ENCODE measurements at places on chromosomes 11 and 22. TPM values are rescaled to one million over a fixed set of nuclear protein-coding genes. Genes with fewer than 3 reads are reported as not detected.
A peak's percentile ranks its signal among the peaks of the same experiment; 100 is the strongest.

- peak; percentile 86 for DNase-seq
These were observed 7.0 kb downstream of the DIXDC1 start for GRCh38 chr11:111944139-111944538.

GRCh38 chr11:36280531-36280930 lies 8.7 kb downstream of the COMMD9 start:
- peak; percentile 84 for DNase-seq

- peak; percentile 70 for DNase-seq
These were observed 1.1 kb upstream of the CHRM4 start for GRCh38 chr11:46392421-46393230.

GRCh38 chr11:61793083-61793828 lies 545 bp downstream of the FEN1 start:
- DNase-seq: no peak

- DNase-seq: peak; percentile 77
These were observed 20.7 kb downstream of the TNKS1BP1 start for GRCh38 chr11:57303990-57304579.

GRCh38 chr11:129215506-129216245 lies 23.6 kb upstream of the ARHGAP32 start:
- no peak for DNase-seq

GRCh38 chr11:33944693-33945424 lies 53.0 kb upstream of the LMO2 start:
- DNase-seq: no peak

- DNase-seq: peak; percentile 33
These were observed 15.0 kb downstream of the RHOD start for GRCh38 chr11:67071420-67072284.

DNA sequence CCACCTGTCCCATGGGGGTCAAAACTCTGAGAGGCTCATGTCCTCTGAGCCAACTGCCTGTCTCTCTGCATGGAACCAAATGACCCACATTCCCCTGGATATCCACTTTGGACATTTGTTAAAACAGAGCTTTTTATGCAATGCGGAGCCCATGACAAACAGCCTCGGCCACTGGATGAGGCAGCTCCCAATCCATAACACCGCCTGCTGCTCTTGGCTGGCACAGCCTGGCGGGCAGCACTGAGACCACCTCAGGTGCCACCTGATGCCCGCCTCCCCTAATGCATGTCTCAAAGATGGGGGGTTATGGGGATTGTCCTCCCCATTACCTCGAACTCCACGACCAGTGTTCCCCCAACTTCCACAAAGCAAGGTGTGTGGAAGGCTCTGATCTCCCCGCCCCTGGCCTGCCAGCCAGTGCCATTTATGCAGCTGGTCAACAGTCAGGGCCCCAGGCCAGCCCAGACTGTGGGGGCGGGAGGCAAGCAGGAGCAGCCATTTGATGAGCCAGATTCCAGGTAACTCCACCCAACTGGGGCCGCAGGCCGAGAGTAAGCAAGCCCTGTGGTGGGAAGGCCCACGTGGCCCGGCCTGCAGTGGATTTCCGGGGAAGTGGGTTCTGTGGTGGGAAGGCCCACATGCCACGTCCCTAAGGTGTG lies 84.2 kb downstream of the PHF21B start:
- DNase-seq: no peak

DNA sequence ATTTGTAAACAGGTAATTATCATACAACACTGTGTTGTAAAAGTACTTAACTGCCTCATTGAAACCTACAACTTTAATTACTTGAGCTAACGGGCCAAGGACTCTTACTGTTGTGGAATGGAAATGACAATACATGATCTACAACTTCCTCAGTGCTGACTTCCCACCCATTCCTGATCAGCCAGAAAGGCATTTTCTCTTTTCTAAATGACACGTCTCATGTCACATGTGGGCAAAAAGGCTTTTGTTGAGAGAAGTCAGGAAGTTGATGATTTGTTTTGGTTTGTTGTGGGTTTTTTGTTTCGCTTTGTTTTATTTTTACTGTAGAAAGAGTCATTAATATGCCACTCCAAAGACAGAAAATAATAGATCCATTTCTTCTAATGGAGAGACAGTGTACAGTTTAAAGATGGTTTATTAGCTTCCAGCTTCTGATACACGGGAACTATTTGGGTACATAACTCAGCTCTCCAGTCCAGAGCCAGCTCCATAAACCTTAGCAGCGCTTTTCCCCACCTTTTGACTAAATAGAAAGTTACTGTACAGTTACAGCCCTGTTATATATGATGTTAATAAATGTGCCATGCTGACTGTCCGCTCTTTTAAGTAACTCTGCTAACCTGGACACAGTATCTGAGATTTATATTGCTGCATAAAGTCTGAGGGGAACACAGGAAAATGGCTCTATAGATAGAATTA lies 509.4 kb upstream of the API5 start:
- DNase-seq: no peak

The CCDC116 gene
- 0.26 TPM for total RNA-seq

The TMEM184B gene
- 70.6 TPM for total RNA-seq

The TREH gene
- not detected for total RNA-seq

Data from LHCN-M2 (cell line).